ENCODE measurements at places on chromosomes 13 and 19.

DNA sequence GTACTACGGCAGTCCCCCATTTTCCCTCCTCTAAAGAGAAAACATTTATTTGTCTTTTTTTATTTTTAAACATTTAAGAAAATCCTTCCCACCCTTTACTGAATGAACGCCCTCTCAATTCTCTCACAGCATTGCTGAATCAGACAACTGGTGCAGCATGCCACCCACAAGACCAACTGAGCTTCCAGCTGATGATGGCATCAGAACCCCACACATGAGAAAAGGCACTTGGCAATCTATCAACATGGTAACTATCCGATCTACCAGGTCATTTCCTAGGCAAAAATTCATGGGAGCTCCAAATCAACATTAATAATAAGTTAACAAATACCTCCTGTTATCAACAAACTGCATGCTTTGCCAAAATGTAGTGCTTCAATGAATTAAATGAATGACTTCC, 43.1 kb downstream of the LHFPL6 start:
- DNase-seq: no peak

DNA sequence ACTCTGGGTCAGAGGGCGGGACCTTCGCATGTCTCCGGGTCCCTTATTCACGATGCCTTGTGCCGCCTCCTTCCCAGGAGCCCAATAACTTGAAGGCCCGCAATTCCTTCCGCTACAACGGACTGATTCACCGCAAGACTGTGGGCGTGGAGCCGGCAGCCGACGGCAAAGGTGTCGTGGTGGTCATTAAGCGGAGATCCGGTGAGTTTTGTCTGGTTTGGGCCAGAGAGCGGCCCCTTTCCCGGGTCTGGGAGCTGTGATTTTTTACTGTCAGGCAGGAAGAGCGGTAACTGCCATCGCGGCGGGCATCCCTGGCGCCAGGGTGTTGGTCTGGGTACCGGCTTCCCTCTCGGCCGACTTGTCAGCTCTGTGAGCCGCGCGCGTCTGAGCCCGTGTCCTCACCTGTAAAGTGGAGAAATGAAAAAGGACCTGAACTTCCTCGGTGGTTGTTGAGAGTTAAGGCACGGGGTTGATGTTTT, 800 bp downstream of the RPL28 start:
- no peak for DNase-seq

- DNase-seq: no peak
Measured at GRCh38 chr19:33649627-33650305, 28.0 kb downstream of the CHST8 start.

GRCh38 chr19:6866741-6867151, 20.6 kb upstream of the ADGRE1 start:
- no peak for DNase-seq

- DNase-seq: no peak
Measured at GRCh38 chr13:46347277-46347676, 39.8 kb downstream of the RUBCNL start.

DNA sequence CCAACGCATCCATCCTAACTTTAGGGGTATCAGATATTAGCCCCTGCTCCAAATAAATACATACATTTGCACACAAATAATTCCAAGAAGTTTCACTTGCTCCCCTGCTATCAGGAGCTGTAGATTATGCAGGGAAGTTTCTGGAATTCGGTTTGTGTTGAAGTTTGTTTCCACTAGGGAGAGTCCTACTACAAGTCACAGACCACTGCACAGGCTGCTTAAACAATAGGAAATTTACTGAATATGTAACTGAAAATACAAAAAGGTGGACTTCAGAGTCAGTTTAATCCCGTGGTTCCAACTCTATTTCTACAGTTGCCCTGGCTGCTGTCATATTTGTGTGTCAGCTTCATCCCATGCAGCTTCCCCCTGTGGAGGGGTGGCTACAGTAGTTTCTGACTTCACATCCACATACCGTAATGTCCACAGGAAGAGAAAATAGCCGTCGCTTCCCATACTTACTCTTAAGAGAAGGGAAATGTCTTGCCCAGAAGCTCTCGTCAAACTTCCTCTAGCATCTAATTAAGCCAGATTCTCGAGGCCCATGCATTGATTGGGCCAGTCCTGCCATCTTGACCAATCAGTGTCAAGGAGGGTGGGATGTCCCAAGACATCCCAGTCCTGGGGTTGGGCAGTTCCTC, 286.6 kb downstream of the COG6 start:
- DNase-seq: no peak

Data from CD4-positive, alpha-beta T cell treated with Interleukin-4 for 1 hour (primary cell).